ENCODE measurements at places on chromosomes 12 and 14.

- no peak for DNase-seq
Measured at GRCh38 chr12:50934371-50934851, 17.9 kb upstream of the HIGD1C start.

DNA sequence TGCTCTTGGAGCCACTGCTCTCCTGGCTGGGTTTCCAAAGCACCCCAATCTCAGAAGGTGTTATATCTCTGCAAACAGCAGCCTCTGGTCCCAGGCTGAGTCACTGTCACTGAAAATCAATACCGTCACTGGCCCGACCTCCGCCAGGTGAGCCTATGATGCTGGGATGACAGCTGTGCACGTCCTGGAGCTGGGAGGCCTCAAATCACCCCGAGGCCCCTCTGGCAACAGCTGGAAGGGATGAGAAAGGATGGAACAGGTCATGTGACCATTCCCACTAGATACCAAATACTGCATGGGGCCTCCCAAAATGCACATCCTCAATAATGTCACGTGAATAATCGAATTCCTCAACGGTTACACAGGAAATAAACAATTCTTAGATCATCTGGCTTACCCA, 190.8 kb downstream of the TTC7B start:
- DNase-seq = no peak

GRCh38 chr12:56034586-56035332, 7.0 kb upstream of the RPS26 start:
- no peak for DNase-seq

DNA sequence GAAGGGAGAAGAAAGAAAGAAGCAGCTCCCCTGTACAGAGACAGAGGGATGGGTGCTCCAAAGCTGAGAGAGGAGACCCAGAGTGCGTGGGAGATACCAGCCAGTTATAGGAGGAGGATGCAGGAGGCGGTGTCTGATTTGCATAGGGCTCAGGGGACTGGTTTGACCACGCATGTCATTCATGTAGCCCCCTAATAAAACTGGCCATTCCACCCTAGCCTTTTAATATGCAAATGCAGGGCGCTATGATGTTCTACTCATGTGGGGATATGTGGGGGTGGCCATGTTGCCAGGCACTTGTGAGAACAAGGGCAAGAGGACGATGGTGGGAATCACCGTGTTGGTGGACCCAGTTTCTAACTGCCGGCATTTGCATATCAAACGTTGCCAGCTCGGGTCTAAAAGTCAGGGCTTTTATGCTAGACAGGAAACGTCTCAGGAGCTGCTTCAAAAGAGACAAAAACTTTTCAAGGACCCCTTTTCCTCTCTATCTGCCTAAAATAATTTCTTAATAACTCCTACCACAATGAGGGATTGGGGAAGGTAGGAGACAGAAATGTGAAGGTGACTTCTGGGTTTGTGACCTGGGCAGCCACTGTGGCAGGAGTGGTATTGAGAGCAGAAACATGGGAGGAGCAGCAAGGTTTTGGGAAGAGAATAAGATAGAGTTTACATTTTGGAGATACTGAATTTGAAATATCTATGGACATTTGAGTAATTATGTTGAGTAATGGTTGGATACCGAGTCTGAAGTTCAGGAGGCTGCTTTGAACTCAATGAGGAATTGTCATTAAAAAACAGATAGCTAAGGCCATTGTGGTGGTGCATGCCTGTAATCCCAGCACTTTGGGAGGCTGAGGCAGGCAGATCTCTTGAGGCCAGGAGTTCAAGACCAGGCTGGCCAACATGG, 2.2 kb upstream of the ATXN3 start:
- DNase-seq = peak; percentile 29

GRCh38 chr12:77366616-77367015, 301.2 kb upstream of the E2F7 start:
- DNase-seq = no peak

GRCh38 chr12:71746974-71747611, 7.6 kb upstream of the RAB21 start:
- DNase-seq = peak; percentile 43

GRCh38 chr12:124913474-124914391, 717 bp downstream of the UBC start:
- peak; percentile 82 for DNase-seq

- no peak for DNase-seq
Measured at GRCh38 chr14:105471297-105471821, 3.3 kb upstream of the CRIP2 start.

DNA sequence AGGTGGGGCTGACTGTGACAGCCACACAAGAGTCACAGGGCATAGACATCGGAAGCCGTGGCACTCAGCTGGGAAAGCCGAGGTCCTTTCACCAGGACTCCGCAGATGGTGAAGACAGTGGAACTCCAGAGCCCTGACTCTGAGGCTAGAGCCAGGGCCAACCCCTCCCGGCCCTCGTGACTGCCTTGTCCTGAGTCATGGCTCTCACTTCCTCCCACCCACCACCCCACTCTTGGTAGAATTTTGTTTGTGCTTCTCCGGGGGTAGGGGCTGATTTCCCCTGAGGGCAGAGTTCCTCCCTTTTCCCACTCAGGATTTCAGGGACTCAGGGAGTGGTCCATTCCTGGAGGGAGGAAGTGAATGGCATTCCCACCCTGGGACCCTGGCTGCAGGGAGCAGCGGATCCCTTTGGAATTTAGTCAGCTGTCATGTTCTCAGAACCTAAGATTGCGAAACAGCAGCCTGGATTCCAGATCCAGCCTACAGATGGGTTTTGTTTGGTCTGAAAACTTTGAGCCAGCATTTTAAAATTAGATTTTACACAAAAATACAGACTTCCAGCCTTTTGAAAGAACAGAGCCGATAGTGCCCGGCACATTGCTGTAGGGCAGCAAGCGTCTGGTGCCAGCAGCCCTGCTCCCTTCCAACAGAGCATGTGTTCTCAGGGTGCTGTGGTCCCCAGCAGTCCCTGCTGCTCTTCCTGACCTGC, 50.7 kb downstream of the TPCN1 start:
- DNase-seq = no peak

GRCh38 chr14:25122843-25123242, 72.9 kb upstream of the STXBP6 start:
- DNase-seq = no peak

DNA sequence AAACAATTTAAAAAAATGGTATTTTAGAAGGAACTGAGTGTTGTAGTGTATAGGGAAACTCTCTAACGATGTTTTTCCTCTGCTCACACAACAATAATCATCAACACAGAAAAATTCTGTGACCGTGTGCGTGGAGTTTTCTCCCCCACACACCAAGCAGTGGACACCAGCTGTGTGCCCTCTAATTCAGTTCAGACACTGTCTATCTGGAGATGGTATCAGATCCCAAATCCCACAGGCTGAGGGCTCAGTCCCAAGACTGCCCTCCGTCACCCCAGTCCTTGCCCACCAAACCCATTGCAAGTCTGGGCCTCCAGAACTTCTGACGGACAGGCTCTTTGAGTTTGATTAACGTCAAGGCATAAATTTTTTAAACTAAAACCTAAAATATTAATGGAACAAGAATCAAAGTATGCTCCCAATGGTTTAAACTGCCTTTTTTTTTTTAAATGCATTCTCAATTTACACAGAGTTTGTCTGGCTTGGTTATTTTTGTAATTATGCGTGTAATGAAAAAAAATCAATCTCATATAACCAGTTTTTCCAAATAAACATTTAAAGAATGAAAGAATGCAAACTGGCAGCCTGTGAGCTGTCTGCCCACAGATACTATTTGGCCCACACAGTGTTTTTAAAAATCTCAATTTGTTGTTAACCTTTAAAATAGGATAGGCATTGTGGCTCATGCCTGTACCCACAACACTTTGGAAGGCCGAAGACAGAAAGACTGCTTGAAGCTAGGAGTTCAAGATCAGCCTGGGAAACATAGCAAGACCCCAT, 19.2 kb downstream of the BLTP3B start:
- no peak for DNase-seq

DNA sequence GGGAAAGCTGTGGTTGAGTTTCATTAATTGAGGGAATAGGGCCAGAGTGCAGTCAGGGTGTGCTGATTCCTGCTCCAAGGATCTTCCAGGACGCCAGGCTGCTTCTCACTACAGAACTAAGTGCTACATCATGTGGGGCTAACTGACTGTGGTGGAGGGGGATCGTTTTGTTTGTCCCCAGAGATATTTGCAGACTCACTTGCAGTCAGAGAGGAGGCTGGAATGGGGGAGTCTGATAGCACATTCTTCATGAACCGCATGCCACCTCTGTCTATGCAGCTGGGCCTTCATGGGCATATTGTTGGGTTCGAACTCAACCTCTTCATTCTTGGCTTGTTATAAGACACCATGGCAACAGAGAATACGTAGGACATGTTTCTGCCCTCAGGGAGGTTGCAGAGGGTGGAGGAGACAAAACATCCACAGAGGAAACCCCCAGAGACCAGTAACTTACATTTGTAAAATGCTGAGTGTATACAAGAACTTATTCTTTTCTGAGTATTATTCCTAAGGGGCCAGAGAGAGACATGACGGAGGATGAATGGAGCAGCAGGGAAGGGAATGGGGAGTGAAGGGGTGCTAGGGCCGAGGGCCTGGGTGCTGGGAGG, 13.0 kb downstream of the KRT7 start:
- no peak for DNase-seq

- DNase-seq = no peak
Measured at GRCh38 chr12:120094485-120094884, 22.1 kb downstream of the RAB35 start.

DNA sequence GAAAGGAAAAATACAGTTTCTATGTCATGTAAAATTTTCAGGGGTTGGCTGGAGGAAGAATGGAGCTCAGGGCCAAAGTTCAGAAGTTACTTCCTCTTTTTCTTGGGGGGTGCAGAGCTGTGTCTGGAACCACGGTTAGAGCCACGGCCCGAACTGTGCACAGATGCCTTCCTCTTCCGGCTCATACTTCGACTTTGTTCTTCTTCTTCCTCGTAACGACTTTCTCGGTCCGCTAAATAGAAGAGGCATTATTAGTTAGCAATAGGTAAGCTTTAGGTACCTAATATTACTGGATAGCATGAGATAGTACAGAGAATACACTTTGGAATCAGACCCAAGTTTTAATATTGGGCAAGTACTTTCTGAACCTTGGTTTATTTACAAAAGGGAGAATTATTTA, 31.2 kb downstream of the SUPT16H start:
- DNase-seq = no peak

GRCh38 chr14:90987140-90987539, 73.3 kb downstream of the RPS6KA5 start:
- DNase-seq = no peak

DNA sequence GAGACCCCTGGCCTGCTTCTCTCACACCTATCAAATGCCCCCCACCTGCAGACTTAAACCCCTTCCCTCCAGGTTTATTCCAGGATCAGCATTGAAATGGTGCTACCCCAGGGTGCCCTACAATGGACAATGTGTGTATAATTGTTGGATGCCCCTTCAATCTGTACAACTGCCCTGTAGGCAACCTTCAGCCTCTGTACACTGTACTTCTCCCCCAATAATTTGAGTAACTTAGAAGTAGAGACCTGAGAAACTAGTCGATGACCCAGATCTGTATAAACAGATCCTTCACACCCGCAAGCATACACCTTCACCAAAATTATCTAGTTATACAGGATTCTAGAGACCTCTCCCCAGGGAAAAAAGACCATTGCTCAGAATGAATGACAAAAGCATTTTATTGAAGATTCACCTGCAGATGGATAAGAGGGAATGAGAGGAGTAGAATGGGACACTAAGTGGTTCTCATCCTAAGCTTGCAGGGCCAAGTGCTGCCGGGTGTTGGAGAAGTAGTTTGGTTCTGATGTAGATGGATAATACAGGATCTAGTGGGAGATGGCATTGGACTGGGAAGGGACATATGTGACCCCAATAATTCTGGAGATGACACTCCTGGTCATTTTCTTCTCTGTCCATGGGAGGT, 7.6 kb downstream of the KRT4 start:
- no peak for DNase-seq

DNA sequence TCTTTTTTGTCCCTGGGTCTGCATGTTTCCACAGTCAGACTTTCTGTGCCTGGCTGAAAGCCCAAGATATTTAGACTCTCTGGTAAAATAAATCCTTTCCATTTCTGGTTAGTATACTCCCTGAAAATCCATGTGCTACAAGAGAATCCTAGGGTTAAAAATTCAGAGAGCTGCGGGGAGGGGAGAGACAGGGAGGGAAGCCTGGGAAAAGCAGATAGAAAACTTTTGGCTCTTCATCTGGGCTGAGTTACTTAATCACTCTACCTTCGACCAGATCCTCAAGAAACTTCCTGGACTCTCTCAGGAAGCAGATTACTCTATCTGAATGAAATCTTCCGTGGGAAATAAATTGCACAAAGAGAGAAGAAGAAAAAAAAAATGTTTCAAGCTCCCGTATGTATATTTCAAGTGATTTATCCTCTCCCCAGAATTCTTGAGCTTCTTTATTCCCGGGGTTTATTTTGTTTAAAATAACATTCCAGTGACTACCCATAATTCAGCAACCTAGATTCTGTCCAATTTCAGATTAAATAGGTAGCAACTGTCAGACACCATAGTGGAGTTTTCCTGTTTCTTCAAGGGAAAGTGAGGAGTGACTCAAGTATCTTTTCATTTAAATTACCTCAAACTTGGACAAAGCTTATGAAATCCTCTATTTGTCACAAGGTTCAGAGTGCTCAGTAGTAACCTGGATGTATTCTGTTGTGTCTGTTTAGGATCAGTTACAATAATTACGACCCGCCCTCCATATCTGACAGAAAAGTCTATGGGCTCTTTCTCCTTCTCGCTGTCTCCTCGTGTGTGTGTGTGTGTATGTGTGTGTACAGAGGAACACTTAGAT, 163.7 kb downstream of the MYRFL start:
- no peak for DNase-seq

DNA sequence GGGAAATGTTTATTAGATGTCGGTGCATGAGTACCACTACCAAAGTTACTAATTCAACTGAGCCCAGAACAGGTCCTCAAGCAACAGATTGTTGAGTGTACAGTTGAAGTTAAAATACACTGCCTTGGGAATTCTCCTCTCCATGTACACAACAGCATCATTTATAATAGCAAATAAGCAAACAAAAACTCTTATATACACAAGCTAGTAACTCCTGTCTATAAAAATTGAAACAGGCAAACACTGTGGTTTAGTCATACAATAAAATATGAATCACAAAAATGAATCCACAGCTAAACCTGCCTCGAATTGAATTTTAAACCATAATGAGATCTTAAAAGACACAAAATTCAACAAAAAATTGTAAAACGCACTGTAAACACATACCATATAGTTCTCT, 681.1 kb downstream of the C12orf50 start:
- DNase-seq = no peak

DNA sequence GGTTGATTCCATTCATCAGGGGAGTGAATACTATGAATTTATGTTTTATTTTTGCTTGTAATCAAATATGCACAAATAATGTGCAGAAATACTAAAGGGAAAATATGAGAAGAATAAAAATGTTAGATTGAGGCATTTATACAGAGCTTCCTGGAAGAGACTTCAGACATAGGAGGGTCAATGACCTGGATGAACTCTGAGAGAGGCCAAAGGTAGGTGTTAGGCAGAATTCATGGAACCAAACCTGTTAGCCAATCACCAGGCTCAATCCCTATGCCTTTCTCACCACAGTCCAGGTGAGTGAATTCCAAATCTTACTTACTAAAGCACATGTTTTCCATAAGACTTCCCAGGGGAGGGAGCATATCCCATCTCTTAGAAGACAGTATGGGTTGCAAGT, 130.4 kb upstream of the NTF3 start:
- DNase-seq = no peak

- no peak for DNase-seq
Measured at GRCh38 chr12:118013283-118013682, 3.2 kb upstream of the RFC5 start.

GRCh38 chr12:48882315-48882687, 16.6 kb upstream of the RND1 start:
- no peak for DNase-seq

All from DND-41 (cell line).